GM12891 (cell line): ENCODE measurements at places on chromosomes 7 and 10.

- no peak for DNase-seq
These were observed 97.3 kb upstream of the MACROH2A2 start for GRCh38 chr10:69955211-69955805.

DNA sequence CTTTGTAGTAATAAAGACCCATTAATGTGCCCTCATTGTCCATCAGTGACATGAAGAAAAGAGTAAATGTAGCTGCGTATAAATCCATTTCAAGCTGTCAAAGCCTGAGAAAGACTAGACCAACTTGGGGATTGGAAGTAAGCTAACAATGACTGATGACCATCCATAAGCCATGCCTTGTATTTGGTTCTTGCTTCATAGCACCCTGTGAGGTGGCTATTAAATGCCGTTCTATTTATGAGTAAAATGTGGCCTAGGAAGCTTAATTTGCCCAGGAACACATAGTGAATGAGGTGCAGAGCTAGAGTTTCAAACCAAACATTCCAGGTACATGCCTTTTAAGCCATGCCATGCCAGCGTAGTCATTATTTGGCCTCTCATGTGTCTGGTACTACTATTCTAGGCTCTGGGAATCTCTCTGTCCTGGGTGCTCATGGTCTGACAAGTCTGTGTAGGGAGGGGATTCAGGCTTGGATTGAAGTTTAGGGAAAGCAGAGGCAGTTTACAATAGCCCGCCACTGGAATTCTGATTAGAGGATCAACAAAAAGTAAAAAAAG lies 92.1 kb downstream of the ZNF277 start:
- DNase-seq = no peak

DNA sequence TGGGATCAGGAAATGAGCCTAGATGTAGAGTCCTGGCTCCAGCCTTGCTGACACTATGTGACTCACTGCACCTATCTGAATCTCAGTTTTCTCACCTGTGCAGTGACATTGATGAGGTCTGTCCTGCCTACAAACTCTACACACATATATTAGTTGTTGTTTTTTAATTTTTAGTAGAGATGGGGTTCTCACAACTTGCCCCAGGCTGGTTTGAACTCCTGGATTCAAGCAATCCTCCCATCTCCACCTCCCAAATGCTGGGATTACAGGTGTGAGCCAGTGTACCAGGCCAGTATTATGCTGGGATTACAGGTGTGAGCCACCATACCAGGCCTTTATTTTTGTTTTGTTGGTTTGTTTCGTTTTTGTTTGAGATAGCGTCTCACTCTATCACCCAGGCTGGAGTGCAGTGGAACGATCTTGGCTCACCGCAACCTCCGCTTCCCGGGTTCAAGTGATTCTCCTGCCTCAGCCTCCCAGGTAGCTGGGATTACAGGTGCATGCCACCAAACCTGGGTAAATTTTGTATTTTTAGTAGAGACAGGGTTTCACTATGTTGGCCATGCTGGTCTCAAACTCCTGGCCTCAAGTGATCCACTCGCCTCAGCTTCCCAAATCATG lies 11.8 kb upstream of the DDIT4 start:
- DNase-seq = no peak

GRCh38 chr7:72023926-72024325 lies 388.2 kb downstream of the CALN1 start:
- DNase-seq = no peak
